RWPE1 (cell line): ENCODE measurements at places on chromosomes 12 and 14.

DNA sequence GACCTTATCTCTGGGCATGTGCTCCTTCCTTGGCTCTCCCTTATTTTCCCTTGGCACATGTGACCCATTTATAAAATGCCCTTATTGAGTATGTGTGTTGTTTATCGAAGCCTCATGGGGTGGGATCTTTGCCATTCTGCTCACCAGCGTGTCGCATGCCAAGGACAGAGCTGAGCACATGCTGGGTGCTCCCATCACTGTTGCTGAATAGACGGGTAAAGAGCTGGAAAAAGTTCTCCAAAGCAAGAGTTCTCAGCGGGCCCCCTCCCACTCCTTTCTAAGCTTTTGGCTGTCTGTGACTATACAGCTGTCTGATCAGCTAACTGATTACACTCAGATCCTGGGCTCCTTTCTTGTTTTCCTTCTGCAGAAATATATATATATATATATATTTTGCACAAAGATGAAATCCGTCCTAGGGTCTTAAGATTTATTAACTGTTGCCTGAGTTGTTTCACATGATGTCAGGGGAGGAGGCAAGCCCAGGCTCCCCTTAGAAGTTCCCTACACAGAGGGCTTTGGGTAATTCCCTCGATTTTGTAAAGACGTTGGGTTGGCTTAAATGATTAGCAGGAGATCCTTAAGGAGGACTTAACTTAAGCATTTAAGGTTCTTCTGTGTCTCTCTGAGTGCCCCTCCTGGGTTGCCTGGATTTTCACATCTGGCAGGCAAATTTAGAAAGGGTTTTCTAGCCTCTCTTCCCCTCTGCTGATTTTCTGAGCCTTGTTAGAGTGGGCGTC lies 71.6 kb downstream of the TMEM132C start:
- DNase-seq, result no peak

DNA sequence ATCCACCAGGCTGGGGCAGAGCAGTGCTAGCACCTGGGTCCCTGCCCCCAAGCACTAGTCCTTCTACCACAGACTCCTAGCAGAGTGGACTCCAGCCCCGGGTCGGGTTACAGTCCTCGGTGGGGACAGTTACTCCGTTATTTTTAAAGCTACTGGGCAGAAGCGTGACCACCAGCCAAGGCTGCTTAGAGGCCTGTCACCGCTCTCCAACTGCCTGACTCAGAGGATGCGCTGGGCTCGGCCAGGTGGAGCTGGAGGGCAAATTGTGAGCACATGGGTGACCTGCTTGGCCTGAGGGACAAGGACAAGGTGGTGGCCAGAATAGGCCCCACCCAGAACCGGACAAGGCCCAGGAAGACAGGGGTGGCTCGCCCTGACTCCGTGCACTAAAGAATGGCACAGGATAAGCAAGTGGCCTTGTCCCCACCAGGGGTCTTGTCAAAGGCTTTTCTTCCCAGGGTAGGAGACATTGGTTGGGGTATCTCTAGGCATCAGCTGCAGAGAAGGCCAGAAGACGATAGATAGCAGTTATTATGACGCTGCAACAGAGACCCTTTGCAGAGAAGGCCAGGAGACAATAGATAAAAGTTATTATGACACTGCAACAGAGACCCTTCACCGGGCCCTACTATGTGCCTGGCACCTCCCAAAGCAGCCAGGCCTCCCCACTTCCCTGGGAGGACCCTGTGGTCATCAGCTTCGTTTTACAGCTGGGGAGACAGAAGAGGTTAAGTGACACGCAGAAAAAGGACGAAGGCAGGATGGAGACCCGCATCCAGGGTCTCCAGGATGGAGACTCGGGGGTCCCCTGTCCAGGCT lies 1.6 kb downstream of the ABCB9 start:
- no peak for DNase-seq

DNA sequence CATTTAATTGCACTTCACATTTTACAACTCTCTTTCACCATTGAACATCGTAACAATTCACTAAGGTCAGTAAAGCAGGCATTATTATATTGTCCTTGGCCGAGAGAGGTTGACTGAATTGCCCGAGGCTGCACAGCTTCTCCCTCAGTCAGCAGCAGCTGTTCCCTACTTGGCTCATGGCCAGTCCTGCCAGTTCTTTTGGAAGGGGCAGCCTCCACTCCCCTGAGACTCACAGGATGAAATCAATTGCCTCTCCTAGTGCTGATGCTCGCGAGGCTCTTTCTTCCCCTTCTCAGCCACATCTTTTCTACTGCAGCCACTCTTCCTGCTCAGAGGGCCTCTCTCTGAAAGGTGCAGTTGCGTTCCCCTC lies 79.9 kb upstream of the KCNA1 start:
- DNase-seq, result no peak

DNA sequence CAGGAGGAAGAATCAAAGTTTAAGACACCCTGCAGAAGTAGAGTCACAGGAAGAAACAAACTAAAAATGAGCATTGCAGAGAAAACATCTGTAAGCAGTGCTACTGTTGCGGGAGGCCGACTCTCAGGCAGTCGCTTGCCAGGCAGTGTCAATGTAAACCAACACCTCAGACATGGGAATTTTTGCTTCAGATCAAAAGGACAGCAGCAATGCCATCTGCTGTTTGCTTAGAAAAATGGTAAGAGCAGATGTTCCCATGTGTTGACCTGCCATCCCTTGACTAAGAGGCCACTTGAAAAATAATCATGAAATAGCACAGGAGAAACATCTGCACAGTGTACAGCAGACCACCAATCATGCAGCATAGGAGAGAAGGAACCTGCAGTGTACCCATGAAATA lies 196.6 kb downstream of the SLC25A21 start:
- DNase-seq, result no peak

- no peak for DNase-seq
These were observed 14.0 kb downstream of the MIS18BP1 start for GRCh38 chr14:45238988-45239387.

- no peak for DNase-seq
These were observed 2.9 kb upstream of the TSFM start for GRCh38 chr12:57779736-57780135.
